NCI-H69 (cell line): ENCODE measurements at places on chromosomes 5 and 9.

DNA sequence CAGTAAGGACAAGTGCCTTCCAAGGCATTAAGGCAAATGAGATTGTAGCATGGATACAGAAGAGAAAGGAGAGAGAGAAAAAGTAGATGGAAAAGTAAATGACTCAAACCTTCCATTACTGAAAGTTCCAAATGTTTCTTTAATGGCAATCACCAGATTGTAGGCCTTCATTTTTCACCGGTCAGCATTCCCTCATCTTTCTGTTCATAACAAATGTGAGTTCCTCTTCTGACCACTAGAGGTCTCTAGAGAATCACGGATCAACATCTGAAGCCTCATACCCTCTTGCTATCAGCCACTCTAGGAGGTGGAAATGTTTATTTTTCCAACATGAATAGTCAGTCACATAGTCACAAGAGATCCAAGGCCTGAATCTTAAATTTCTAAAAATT lies 73.6 kb upstream of the RPS23 start:
- peak; percentile 67 for DNase-seq

- DNase-seq, result no peak
Observed at GRCh38 chr9:94599102-94599501, 5.5 kb upstream of the FBP2 start.

- peak; percentile 92 for DNase-seq
Observed at GRCh38 chr9:135350003-135350315, 129.6 kb upstream of the PPP1R26 start.

GRCh38 chr9:130894546-130894945 lies 2.1 kb downstream of the QRFP start:
- DNase-seq, result no peak

- no peak for DNase-seq
Observed at GRCh38 chr9:121219530-121219929, 17.9 kb upstream of the RAB14 start.
